ENCODE measurements at places on chromosomes 16 and 17. TPM values are rescaled to one million over a fixed set of nuclear protein-coding genes. Genes with fewer than 3 reads are reported as not detected.

- no peak for DNase-seq
These were observed 95.4 kb downstream of the MRM1 start for GRCh38 chr17:36696805-36697204.

DNA sequence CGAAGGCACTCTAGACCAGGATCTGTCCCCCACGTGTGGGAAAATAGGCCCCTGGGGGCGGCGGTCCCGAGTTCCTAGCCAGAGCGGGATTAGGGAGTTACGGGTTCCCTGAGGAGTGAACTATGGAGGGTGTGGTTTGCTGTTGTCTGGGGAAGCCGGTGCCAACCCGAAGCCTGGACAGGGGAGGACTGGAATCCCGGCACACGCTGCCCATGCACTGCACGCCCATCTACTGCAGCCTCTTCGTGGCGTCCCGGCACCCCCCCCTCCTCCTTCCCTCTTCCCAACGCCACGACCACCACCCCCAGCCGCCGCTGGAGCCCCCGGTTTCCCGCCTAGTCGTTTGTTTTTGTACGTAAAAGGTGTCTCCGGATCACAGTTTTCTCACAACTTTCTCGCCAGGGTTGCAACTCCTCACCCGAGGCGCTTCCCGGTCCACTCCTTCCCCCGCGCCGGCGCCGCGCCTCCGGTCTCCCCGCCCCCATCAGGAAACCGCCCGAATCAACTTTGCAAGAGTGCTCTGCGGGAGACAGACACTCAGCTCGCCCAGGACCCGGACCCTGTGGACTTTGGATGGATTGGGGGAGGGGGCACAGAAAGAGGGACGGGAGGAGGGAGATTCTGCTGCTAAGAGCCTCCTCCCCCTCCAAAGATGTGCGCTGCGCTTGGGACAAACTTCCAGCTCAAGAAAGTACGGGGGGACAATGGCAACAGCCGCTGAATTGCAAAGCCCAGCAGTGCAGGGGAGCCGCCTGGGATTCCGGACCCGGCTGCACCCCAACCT lies 1.4 kb upstream of the LHX1 start:
- no peak for DNase-seq

- no peak for DNase-seq
These were observed 73.6 kb downstream of the GPRC5B start for GRCh38 chr16:19810817-19811731.

DNA sequence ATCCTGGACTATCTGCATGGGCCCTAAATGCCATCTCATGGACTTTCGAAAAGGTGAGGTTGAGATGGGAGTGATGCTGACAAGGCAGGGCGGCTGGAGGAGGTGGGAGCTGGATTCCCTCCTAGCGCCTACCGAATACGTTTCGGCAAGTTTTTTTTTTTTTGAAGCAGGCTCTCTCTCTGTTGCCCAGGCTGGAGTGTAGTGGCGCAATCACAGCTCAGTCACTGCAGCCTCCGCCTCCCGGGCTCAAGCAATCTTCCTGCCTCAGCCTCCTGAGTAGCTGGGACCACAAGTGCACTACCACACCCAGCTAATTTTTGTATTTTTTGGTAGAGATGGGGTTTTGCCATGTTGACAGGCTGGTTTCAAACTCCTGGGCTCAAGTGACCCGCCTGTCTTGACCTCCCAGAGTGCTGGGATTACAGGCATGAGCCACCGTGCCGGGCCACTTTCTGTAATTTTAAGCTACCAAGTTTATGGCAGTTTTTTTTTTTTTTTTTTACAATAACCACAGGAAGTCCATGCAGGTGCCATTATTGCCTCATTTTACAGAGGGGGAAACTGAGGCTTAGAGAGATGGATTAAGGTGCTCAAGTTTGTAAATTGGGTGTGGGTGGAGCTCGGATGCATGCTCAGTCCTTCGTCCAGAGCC lies 246.4 kb downstream of the PRKCA start:
- no peak for DNase-seq

- DNase-seq, result no peak
These were observed at the start of gene NOTUM for GRCh38 chr17:81961087-81961511. NOTUM (minus strand) TSS chr17:81961187; CDS start chr17:81960909, 278 bp downstream.

The MYH3 gene
- polyA plus RNA-seq, result 13,273 TPM

The USB1 gene
- polyA plus RNA-seq, result 15.7 TPM

The VASN gene
- 6.2 TPM for polyA plus RNA-seq
